ENCODE measurements at places on chromosomes 4 and X.
A peak's percentile ranks its signal among the peaks of the same experiment; 100 is the strongest.

- no peak for DNase-seq
Measured at GRCh38 chrX:1781766-1782165, 166.9 kb downstream of the ASMT start.

GRCh38 chrX:119887721-119888425 lies 7.8 kb upstream of the AKAP14 start:
- DNase-seq: peak; percentile 36

DNA sequence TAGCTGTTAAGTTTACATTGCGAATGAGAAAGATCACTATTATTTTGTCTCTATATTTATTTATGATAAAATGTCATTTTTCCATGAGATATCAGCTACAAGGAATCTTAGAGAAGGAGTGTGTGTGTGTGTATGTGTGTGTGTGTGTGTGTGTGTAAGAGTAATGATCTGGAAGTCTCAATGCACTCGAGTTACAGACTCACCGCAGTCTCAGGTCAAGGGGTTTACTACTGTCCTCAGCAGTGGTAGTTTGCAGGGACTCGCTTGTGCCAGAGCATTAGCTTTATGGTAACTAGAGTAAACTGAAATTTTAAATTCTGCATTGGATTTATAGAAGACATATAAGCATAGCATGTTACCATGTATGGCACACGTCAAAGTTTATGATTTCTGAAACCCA lies 30.8 kb downstream of the LRP2BP start:
- no peak for DNase-seq

GRCh38 chr4:116217781-116218180 lies 867.6 kb downstream of the TRAM1L1 start:
- no peak for DNase-seq

DNA sequence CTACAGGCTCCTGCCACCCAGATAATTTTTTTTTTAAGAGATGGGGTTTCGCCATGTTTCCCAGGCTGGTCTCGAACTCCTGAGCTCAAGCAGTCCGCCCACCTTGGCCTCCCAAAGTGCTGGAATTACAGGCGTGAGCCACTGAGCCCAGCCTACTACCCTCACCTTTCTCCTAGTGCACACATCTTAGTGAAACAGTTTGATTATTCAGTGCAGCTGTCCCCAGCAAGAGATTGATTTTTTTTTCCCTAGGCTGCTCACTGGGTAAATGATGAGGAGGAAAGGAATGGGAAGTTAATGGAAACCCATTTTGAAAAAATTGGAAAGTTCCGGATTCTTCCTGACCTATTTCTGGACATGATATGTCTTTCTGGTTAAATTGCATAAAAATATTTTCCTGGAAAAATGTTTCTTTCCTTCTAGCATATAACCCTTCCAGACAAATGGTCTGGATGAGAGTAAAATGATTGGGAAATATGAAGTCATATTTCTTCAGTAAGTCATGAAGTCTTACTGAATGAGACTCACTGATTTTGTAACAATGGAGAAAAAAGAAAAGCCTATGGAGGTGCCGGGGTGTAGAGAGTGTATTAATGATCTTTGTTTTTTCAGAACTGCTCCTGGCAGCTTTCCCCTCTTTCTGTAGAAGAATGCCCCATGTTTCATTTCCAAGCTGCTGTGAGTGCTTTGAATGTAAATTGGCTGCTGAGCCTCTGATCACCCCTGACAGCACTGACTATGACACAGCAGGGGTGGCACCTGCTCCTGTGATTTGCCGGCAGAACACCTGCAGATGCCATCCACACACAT lies 19.5 kb upstream of the ZNF41 start:
- no peak for DNase-seq

DNA sequence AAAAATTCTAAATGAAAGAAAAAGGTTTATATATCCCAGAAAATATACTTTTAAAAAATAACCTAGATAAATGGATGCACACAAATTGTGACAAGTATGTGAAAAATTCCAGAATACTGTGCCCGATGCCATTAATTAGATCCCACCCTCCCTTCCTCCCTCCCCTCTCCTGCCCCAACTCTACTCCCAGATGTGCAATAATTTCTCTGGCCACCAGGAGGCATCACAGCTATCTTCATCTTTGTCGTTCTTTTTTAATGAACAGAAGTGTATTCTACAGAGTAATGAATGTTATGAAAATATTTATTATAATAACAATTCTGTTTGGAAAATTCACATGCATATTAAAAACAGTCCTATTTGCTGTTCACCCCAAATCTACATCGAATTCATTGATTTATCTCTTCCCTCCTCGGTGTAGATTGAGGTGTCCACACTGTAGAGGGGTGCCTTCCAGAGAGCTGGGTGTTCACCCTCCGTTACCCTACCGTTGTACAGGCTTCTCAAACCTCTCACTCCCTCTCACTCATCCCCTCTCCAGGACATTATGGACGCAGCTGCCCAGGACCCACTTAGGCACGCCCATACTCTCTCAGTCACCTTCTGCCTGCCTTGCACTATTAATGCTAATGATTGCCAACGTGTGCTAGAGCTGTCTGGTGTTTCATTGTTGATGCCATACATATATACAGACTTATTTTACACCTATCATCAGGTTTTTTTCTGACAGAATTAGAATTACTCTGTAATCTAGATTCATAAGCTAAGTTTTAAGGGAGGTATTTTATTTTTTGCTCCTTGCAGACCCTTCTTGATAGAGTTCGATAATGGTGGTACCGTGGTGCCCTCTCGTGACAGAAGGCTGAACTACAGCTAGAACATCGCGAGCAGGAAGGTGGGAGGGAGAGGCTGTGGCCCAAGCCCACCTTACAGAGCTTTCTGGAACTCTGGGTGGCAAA lies 14.1 kb downstream of the RAB40AL start:
- peak; percentile 31 for DNase-seq

DNA sequence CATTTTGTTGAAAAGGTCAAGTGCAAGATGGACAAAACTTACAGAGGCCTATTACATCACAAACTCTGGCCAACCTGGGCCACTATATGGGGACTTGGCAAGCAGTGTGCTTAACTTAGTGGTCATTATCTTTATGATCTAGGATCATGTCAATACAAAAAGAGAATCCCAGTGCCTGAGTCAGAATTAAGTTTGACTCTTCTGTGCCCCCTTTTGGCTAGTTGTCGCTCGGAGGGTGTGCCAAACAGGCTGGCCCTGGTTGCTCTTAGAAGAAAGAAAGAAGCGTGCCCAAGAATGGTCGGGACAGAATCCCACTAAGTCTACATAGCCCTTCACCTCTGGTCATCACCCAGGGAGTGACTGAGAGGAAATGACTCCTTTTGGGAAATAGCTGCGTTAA lies 100.1 kb downstream of the EIF4E start:
- no peak for DNase-seq

- no peak for DNase-seq
Measured at GRCh38 chr4:31239886-31240285, 519.7 kb downstream of the PCDH7 start.

DNA sequence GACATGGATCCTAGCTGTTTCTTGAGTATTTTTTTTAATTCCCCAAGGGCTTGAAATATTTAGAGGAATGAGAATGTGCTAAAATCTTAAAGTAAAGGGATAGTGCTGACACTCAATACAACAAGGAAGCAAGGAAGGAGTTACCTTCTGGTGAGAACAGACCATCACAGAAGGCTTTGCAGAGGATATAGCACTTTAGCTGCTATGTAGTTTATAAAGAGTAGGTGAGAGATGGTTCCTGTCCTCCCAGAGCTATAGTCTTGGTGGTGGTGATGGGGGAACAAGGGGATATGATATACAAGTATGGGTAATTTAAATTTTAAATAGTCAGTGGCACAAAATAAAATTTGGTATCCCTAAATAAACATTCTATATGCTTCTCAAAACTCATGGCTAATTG lies 47.6 kb downstream of the MTHFD2L start:
- no peak for DNase-seq

- no peak for DNase-seq
Measured at GRCh38 chrX:143571521-143571920, 54.2 kb upstream of the SPANXN3 start.

DNA sequence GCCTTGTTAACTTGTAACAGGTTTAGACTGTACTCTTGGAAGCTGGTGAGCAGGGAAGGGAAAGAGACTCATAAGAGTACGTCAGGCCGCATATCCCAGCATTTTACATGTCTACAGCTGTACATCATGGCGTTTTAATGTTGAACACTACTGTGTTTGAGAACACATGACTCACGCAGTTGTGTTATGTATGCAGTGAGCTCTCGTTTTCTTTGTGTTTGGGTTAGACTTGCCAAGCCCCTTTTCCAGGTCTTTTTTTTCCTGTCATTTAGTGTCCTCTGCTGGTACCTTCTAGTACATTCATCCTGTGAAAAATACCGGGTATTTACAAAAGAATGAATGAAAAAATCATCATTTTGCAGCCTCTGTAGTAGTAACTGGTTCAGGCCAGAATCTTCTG lies 35.3 kb downstream of the SMS start:
- DNase-seq: no peak

GRCh38 chr4:146175541-146176453 lies at the start of gene LSM6:
Gene LSM6 (plus strand): TSS chr4:146175718. CDS start chr4:146182922, 7,204 bp downstream.
- DNase-seq: peak; percentile 75

GRCh38 chr4:5883916-5884315 lies 9.0 kb downstream of the CRMP1 start:
- DNase-seq: no peak

DNA sequence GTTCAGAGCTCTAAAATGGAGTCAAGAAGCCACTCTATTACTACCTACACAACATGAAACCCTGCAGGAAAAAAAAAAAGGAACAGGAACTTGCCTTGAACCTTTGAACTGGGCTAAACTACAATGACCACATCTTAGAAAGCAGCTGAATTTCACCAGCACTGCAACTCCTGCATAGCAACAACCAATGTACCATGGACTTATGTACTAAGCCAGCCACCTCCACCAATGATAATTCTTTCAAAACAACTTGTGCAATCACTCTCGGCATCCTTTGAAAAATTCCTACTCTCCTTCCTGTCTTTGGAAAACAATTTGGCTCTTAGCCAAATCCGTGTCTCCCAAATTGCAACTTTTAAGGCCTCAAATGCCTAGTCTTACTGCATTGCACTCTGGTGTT lies 26.8 kb upstream of the FMR1 start:
- DNase-seq: no peak

DNA sequence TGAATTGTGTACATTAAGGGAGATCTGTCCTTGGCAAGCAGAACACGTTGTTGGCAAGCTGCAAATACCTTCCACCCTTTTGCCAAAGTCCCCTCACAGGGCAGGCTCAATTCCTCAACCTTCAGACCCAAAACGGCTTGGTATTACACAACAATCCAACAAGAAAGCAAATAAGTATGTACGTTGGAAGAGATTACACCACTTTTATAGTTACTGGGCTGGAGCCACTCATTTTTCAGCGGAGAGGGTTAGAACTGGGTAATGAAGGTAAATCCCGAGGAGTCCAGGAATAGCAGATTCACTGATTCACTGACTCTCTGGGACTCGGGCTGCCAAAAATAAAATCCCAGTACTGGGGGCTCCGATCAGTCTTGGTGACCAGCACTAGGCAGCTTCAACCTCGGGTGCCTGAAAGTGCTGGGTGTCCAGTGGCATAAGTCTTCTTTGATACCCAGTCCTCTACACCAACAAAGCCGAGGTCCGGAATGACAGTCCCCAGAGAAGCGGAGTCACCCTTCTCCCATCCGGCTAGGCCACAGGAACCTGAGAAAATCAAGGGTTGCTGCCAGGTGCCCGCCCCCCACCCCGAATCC lies 587 bp downstream of the TIMM8A start:
- no peak for DNase-seq

DNA sequence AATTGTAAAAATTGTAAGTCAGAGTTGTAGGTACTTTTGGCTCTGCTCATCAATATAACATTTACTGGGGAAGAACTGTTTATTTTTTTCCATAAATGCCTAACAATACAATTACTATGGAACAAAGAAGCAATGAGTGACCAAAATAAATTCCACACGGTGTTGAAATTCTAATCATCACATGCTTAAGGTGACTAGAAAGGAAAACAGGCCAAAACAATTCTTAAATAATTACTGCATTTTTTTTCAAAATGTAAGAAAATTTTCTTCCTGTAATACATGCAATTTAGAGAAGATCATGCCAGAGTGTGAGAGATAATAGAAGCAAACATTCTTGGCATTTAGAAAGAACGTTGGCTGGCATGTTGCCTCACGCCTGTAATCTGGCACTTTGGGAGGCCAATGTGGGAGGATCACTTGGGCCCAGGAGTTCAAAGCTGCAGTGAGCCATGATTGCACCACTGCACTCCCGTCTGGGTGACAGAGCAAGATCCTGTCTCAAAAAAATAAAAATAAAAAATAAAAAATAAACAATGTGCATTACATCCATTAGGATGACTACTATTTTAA lies 22.5 kb downstream of the C4orf46 start:
- DNase-seq: no peak

DNA sequence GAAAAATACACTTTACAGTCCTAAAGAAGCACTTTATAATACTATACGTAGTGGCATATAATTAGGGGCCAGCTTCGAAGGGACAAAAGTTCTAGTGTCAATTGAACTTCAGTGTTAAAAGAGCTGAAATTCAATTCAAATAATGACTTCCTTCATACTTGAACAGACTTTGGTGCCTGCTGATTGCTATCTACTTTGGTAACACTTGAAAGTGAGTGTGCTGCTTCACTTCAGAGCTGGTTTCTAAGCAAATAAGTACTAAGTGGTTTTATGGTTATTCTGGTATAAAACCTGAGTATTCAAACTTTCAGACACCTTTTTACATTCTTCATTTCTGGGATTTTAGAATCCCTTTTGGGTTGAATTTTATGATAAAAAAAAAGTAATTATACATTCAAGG lies 107.0 kb downstream of the SLC4A4 start:
- DNase-seq: no peak

- DNase-seq: no peak
Measured at GRCh38 chrX:30904186-30904585, 15.1 kb upstream of the TAB3 start.

- DNase-seq: no peak
Measured at GRCh38 chr4:99027304-99027703, 31.8 kb downstream of the METAP1 start.

DNA sequence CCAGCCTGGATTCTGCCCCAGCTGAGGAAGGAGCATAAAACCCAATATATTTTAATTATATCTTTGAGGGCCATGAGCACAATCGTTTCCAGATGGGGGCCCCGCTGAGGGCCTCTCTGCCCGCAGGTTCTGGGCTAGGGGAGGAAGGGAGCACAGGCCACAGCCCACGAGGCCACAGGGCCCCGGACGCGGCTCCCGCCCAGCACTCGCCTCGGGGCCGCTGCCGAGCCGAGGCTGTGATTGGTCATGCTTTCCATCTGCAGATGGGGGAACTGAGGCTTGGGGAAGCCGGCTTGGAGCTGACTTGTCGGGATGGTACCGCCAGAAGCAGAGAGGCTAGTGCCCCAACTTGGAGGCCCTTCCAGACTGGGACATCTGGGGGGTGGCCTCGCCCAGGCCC lies 34.0 kb downstream of the TACC3 start:
- DNase-seq: no peak
